Esophagus squamous epithelium (tissue), 5 donors: ENCODE measurements at places on chromosomes 5 and 9.

DNA sequence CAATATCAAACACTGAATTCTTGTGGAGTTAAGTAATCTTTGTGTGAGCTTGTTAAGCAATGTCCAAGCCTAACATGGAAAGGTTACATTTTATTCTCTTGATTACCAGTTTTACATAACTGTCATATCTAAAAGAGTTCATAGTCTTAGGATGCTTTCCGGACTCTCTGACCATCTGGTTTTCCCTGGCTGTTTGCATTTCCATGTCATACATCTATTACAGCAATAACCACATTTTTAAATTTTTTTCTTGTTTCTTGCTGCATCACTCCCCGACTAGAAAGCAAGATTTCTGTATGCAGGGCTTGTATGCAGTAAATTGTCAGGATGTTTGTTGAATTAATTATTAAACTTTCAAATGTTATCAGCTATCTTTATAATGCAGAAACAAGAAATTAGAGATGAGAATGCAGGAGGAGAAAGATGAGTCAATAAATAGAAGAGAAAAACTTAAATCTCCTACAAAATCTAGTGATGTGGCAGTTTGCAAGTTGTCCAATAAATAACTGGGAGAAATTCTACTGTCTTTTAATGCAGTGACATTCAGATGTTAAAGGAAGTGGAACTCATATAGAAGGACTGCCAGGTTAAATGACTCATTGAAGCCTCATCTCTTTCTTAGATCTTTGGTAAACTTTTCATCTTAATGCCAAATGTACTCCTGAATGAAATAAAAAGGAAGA, 179.6 kb upstream of the SGCD start:
- DNase-seq: no peak

- DNase-seq: no peak
Observed at GRCh38 chr5:58834242-58835225, 251.7 kb downstream of the RAB3C start.

GRCh38 chr9:81372628-81373191, 316.6 kb downstream of the TLE1 start:
- no peak for DNase-seq

GRCh38 chr5:67827541-67827940, 388.0 kb upstream of the PIK3R1 start:
- no peak for DNase-seq

- DNase-seq: no peak
Observed at GRCh38 chr9:29556746-29557145, 1983.5 kb upstream of the C9orf72 start.

DNA sequence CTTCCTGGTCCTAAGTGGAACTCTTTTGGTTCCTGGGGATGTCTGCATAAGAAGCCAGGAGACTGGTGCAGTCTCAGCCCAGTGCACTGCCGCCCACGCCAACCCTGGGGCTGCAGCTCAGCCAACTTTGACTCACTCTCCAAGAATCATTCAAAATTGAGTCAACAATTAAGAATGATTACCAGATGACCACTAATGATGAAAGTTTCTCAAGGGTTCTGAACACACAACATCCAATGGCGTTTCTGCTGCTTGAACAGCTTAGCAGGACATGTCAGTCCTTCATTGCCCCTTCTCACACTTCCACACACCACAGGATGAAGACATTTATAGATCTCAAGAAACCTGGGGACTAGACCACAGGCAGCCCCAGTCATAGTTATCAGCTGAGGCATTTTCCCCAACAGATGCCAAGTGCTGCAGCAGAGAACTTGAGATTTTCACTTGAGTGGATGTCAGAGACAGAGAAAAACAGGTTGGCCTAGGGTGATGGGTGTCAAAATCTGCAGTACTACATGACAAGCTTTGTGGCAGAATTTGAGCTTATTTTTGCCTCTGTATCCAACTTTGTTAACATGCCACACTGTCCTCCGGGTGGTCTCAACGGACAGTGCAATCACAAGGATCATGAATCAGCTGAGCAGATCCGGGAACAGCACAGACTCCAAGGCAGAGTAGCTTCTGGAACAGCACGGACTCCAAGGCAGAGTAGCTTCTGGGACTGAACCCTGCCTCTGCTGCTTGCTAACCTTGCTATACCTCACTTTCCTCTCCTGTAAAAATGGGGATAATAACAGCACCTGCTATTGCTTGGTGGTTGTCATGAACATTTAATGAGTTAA, 356.1 kb downstream of the SPOCK1 start:
- DNase-seq: no peak

DNA sequence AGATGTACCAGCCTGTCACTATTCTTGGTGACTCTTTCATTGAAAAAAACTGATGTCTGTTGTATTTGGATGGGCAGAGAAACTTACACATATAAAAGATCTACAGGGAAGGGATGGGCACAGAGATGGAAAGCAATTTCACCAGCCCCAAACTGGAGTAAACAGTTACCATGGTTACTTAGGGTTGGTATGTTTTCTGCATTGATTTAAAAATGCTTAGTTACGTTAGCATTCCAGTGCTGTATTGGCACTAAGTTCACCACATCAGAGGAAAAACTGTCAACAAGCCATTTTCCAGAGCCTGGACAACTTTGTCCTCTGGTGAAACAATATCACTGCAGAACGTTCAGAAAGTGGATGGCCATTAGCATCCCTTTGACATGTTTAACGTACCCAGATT, 28.0 kb downstream of the MARCHF3 start:
- no peak for DNase-seq

GRCh38 chr9:117488659-117489058, 73.8 kb upstream of the ASTN2 start:
- no peak for DNase-seq

DNA sequence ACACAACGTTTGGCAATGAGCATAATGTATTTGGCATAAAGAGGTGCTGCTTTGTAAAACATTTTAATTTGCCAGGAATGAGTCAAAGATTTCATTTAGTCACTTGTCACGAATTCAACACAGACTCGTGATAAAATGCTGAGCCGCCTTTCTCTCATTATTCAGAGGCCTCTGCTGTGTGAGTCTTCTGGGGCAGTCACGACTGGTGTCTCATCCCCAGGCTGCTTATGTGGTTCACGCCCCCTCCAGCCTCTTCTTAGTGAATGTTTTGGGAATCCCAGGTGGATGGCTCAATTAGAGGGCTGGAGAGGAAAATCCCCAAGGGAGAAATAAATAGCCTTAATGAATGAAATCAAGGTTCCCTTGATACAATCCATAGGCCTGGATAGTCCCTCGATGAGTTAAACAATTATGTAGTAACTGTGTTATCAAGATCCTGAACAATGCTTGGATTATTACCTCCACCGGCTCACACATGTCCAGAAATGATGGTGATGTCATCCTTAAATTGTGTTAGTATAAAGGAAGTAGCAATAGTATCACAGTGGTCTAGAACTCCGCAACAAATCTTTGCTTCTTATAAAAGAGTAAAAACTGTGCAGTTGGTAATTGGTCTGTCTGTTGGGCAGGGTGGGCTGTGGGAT, 192.1 kb upstream of the ADAMTS16 start:
- no peak for DNase-seq

DNA sequence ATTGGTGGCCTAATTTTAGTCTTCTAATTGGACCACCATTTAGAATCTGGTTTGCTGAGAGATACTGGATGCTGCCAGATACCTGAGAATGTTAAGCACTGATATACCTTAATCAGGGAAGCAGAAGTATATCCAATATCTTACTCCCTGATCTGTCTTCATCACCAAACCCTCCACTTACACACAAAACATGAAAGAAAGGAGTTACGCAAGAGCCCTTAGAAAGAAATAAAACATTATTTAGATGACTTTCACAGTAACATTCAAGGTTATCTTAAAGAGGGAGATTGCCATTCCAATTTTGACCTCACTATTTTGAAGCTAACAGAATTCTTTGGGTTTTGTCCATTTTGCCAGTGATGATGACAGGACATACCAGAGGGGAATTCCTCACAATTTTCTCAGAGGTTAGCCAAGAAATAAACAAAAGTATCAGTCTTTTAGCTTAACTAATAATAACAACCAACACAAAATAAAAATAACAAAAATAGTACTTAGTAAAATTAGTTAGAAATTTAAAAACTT, 496.1 kb downstream of the NFIB start:
- DNase-seq: no peak

- no peak for DNase-seq
Observed at GRCh38 chr9:114434878-114435311, 47.1 kb upstream of the AKNA start.

- DNase-seq: no peak
Observed at GRCh38 chr5:90571147-90571773, 12.7 kb downstream of the ADGRV1 start.

DNA sequence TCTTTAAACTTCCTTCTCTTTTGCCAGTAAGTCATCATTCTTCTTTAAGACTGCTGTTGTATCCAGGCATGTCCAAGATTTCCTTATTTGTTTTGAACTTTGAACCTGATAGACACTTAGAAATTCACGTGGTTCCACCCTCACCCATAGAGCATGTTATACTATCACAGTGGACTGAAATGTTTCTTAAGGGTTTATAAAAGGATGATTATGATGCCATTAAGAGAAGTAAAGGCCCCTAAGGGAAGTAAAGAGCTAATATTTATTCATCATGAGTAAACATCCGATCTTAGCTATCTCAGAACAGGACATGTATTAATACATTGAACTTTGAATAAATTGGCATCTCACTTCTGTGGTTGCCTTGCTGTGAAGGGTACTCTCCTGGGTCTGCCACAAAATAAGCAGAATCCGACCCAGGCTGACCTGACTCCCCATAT, 49.8 kb downstream of the PRKACG start:
- no peak for DNase-seq
